Pancreas (tissue), 10 donors: ENCODE measurements at places on chromosomes 5 and 9.

- no peak for DNase-seq
- H3K27me3 ChIP-seq, result no peaks in the 10 kb centered on the region
- no peaks in the 10 kb centered on the region for H3K36me3 ChIP-seq
- H3K4me1 ChIP-seq, result no peaks in the 10 kb centered on the region
These were observed 160.2 kb downstream of the MACROH2A1 start for GRCh38 chr5:135238622-135239452.

- H3K27me3 ChIP-seq, result no peaks in the 10 kb centered on the region
- H3K36me3 ChIP-seq, result no peaks in the 10 kb centered on the region
- no peak for DNase-seq
- H3K27ac ChIP-seq, result no peak overlapping the region
- no peak overlapping the region for H3K4me3 ChIP-seq
These were observed 69.8 kb downstream of the EQTN start for GRCh38 chr9:27227192-27227591.

DNA sequence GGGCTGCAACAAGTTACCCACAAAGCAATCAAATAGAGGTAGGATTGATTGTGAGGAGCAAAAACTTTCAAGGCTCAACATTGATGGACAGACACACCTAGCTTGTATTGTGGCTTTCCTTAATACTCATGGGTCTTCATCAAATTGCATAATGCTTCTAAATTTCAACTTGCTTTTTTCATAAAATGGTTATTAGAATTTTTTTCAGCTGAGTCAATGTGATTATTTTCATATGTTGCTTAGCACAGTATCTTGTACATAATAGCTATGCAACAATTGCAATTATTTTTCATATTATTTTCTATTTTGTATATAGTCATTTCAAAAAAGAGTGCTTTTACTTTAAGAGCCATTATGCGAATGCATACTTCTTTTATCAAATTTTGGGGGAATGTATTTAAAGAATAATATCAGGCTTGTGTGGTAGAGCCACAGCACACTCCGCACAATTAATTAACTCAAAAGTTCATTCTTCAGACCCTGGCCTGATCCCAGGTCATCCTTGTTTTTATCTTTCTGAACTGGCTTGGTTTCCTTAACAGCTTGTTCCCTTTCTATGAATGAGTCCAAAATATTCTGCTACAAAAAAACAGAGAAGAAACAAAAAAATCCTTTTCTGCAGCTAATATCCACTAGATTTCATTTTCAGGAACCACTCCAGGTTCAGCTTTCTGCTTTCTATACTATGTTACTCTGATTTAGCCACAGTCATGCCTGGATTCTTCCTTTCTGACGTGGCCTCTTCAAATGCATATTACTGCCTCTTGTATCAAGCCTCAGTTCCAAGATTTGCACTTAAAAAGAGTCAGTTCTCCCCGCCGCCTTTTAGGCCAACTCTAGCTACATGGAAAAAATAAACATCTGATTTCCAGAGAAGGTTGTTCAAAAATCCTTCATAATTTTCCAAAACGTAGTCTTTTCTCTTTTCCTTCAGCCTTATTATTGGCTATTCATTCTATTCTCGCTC is 45.3 kb upstream of the CDH9 start:
- no peaks in the 10 kb centered on the region for H3K4me1 ChIP-seq
- H3K36me3 ChIP-seq, result no peaks in the 10 kb centered on the region
- H3K27ac ChIP-seq, result no peak overlapping the region
- H3K4me3 ChIP-seq, result no peak overlapping the region

DNA sequence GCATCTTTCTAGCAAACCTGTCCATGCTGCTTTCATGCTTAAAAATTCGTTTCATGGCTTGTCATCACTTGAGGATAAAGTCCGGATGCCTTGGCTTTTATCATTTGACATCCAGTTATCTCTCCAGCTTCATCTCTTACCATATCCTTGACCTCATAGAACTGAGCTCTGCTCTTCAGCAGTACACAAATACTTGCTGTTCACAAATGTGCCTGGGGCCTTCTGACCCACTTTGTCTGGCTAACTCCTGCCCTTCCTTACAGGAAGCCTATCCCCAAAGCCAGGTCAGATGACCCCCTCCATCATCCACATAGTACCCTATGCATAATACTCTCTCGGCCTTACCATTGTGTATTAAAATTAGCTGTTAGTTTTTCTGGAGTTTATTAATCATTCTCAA is 249.1 kb downstream of the SAXO1 start:
- H3K4me1 ChIP-seq, result no peaks in the 10 kb centered on the region
- H3K36me3 ChIP-seq, result no peaks in the 10 kb centered on the region
- H3K27me3 ChIP-seq, result no peaks in the 10 kb centered on the region
- no peak for DNase-seq

GRCh38 chr9:129556491-129557191 is 64.3 kb downstream of the C9orf50 start:
- H3K36me3 ChIP-seq, result no peaks in the 10 kb centered on the region
- DNase-seq, result no peak
- H3K4me1 ChIP-seq, result peaks cover 6% of the 10 kb centered on the region
- H3K4me3 ChIP-seq, result no peak overlapping the region

- no peak overlapping the region for H3K27ac ChIP-seq
- no peak for DNase-seq
- no peaks in the 10 kb centered on the region for H3K4me1 ChIP-seq
- H3K4me3 ChIP-seq, result no peak overlapping the region
These were observed 78.4 kb downstream of the ZNF354C start for GRCh38 chr5:179138568-179138925.

DNA sequence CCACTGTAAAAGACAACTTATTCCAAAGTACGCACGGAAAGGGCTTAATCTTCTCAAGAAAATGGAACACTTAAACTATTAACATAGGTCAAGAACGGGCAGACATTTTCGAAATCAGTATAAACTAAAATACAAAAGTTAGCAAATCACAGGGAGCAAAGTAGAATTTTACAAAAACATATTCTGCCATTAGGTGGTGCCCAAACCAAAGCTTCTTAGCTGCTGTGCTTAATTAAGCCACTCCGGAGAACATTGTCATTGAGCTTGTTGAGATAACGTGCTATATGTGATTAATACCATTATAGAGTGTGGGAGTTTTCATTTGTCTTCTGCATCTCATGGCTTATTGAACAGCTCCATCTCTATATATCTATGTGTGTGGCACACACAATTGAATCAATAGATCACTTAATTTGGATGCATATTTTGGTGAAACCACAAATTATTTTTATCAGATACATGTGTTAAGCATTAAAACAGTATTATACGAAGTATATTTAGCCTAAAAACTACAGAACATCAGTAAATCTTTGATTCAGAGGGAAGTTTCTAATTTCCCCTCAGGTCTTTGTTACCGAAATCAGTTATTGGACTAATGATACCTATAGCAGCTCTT is 23.4 kb downstream of the UBLCP1 start:
- no peaks in the 10 kb centered on the region for H3K36me3 ChIP-seq
- no peak for DNase-seq
- H3K27me3 ChIP-seq, result no peaks in the 10 kb centered on the region
- H3K27ac ChIP-seq, result no peak overlapping the region

DNA sequence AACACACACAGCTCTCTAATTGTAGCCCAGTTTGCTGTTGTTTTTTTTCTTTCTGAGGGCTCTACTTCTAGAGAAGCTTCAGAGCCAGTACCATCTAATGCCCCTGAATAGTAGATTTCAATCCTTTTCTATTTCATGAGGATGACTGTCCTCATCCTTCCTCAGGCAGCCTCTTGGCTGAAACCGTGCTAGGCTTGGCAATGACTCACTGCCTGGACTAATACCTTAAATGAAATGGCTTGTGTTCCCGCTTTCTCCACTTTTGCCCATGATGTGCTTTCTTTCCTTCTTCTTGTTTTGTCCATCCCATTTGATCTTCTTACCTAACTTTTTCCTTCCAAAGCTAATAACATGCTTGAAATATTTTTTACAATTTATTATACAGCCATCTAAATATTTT is 80.1 kb downstream of the ITGA1 start:
- H3K4me3 ChIP-seq, result no peak overlapping the region
- no peak overlapping the region for H3K27ac ChIP-seq
- no peaks in the 10 kb centered on the region for H3K4me1 ChIP-seq
- DNase-seq, result no peak

GRCh38 chr9:93965830-93966577 is 10.8 kb upstream of the BARX1 start:
- H3K27ac ChIP-seq, result no peak overlapping the region
- no peak overlapping the region for H3K4me3 ChIP-seq
- no peaks in the 10 kb centered on the region for H3K4me1 ChIP-seq
- H3K36me3 ChIP-seq, result no peaks in the 10 kb centered on the region
- H3K27me3 ChIP-seq, result no peaks in the 10 kb centered on the region
- no peak for DNase-seq

DNA sequence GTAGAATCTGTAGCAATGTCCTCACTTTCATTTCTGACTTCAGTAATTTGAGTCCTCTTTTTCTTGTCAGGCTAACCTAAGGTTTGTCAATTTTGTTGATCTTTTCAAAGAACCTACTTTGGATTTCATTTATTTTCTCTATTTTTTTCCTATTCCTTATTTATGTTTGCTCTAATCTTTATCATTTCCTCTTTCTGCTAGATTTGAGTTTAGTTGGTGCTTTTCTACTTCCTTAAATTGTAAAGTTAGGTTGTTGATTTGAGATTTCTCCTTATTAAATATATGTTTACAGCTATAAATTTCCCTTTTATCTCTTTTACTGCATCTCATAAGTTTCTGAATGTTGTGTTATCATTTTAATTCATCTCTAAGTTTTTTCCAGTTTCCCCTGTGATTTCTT is 75.1 kb upstream of the FAM120A start:
- no peaks in the 10 kb centered on the region for H3K27me3 ChIP-seq
- no peak for DNase-seq
- no peak overlapping the region for H3K4me3 ChIP-seq
- H3K27ac ChIP-seq, result no peak overlapping the region
- H3K4me1 ChIP-seq, result no peaks in the 10 kb centered on the region

GRCh38 chr9:81574405-81574804 is 114.9 kb downstream of the TLE1 start:
- no peaks in the 10 kb centered on the region for H3K36me3 ChIP-seq
- no peaks in the 10 kb centered on the region for H3K4me1 ChIP-seq

DNA sequence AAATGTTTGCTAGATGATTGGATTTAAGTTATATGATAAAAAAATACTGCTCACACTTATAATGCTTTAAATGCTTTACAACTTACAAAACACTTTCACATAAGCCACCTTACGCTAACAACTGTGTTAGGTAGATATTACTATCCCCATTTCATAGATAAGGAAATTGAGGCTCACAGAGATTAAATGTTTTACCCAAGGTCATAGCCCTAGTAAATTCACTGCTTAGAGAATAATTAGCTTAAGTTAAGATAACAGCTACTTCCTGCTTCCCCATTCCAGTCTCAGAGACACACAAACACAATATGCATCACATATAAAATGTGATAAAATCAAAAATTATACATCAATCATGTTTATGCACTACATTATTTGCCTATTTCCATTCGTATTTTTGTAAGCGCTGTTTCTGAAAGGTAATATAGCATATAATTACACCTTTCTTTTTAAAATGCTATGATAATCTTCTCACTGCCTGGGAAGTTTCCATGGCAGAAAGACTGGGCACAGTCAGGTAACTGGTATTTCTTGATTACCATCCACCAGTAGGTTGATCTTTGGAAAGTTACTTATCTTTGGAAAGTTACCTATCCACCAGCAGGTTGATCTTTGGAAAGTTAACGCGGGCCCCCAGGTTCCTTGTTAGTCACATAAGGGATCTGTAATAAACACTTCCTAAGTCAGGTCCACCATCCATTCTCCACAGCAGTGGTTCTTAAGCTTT is 101.1 kb downstream of the NFIB start:
- H3K27me3 ChIP-seq, result no peaks in the 10 kb centered on the region
- H3K4me3 ChIP-seq, result no peak overlapping the region
- H3K27ac ChIP-seq, result peak overlapping the region; percentile 3
- no peak for DNase-seq
- no peaks in the 10 kb centered on the region for H3K36me3 ChIP-seq

- H3K4me1 ChIP-seq, result peaks cover 7% of the 10 kb centered on the region
- no peaks in the 10 kb centered on the region for H3K36me3 ChIP-seq
- no peak overlapping the region for H3K27ac ChIP-seq
- H3K4me3 ChIP-seq, result peak overlapping the region; percentile 4
- H3K27me3 ChIP-seq, result no peaks in the 10 kb centered on the region
These were observed 21.5 kb downstream of the TPPP start for GRCh38 chr5:671459-672328.
